ENCODE measurements at places on chromosomes 4 and X.

DNA sequence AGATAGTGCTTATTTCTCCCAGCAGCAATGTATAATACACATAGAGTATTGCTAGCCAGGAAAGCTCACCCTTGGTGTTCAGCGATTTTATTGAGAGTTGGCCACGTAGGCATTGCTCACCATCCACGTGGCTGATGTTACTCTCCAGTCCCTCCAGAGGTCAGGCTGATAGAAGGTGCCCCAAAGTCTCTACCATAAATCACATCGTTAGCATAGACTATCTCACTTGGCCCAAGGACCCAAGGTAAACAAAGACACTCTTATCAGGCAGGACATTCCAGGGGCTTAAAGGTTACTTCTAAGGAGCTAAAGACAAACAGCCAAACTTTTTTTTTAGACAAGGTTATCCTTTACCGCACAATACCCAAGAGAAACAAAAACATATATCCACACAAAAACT lies 30.3 kb upstream of the RGN start:
- DNase-seq, result no peak

- no peak for DNase-seq
Observed at GRCh38 chr4:100894339-100894870, 376.6 kb upstream of the EMCN start.

DNA sequence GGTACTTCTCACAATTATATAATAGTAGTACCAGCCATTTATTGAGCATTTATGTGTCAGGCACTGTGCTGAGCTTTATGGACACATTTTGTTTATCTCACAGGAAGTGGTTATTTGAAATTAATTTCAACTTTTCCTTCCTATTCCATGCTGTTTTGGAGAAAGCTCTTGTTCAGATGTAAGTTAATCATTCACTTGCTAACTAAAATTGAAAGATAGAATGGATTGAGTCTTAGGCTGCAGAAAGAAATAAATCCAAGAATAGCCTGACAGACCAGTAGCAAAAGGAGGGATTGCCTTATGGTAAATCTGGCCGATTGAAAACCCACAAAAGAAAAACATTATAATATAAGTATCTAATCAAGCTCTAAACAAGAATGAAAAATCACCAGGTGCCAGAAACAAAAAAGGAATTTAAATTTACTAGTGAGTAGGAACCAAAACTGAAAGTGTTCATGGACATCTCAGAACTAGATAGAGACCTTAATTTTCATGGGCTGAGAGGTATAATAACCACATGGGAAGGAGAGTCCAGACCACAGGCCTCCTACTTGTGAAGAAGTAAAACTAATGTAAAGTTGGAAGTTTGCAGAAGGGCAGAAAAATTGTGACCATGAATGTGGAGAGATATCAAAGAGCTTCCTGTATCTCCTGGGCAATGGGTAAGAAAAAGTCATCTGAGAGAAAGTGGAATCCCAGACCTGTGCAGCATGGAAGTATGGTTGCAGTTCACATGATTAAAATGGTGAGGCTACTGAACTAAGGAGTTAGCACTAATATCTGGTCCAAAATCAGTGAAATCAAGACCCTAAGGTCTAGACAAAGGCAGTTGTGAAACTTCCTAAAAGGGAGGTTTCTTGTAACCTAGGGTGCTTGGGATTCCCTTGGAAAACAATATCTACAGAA lies 38.0 kb downstream of the RADX start:
- no peak for DNase-seq

GRCh38 chr4:73460913-73461522 lies 20.5 kb upstream of the AFM start:
- no peak for DNase-seq

DNA sequence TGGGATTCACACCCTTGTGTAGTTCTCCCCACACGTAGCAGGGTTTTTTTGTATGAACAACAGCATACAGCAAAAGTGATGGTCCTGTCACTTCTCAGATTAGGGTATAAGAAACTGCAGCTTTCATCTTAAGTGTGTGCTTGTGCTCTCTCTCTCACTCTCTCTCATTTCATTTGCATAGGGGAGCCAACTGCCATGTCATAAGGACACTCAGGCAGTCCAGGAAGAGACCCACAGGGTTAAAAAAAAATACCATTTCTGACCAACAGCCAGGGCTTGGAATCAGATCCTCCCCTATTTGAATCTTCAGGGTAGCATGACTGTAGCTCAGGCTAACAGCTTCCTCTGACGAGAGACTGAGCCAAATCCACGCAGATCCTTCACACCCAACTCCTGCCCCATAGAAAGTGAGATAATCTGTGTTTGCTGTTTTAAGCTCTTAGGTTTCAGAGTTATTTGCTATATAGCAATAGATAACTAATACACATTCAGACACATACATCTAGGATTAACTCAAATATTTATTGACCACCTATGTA lies 331.2 kb downstream of the PAPSS1 start:
- DNase-seq, result no peak

- DNase-seq, result no peak
Observed at GRCh38 chr4:149031399-149031798, 589.2 kb upstream of the NR3C2 start.

GRCh38 chr4:151438154-151438553 lies 29.2 kb downstream of the FHIP1A start:
- no peak for DNase-seq

DNA sequence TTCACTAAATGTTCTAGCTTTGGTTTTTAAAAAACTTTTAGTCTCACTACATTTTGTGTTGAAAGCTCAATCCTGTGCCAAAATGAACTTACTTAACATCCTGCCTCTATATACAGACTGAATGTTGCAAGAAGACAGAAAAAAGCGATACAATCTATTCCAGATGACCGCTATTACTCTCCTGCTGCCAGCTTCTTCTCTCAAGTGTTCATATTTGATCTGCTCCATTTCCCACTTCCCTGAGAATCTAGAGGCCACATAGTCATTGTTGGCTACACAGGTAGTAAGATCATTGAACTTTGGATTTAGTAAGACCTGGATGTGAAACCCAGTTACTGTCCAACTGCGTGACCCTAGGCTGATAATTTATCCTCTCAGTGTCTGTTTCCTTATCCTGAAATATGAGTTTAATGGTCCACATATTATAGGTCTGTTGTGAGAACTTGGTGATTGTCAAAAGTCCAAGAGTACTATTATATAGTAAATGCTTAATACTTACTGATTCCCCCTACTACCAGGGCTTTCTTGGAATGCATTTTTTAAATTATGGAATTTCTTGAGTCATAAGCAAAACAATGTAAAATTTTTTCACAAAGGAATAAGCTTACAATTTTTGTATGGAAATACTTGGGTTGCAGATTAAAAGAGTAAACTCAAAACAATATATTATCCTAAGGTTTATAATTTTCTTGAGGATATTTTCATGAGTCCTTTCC lies 976.8 kb upstream of the ADGRL3 start:
- no peak for DNase-seq

GRCh38 chr4:117796677-117797076 lies 237.6 kb upstream of the NDST3 start:
- no peak for DNase-seq

DNA sequence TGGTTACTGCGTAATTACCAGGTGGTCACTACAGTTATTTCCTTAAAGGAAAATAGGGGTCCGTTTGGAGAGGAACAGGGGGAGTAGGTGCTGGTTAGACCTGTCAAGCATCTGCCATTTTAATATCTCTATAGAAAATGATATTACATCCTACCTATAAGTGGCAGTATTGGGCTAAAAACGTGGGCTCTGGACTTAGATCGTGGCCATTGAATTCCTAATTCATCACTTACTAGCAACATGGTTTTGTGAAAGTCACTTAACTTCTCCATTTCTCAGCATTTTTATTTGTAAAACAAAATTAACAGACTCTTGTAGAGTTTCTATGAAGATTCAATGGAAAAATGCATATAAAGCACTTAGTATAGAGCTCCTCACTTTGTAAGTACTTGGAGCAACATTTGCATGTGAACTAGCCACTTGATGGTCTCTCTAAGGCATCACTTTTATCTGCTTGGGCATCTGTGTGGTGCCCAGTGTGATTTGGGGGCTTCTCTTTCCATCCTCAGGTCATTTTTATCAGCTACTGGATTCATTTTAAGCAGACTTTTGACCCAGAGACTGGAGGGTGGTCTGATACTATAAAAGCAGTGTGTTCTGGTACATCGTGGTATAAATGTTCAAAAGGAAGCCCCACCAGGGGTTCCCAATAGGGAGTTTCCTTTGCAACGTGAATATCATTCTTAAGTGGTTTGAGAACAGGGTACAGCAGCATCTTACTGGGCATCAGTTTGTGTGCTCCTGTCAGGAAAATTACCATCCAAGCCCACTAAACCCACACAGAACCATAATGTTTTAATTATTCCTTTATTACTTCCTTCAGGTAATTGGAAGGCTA lies 42.7 kb upstream of the RASSF6 start:
- no peak for DNase-seq

DNA sequence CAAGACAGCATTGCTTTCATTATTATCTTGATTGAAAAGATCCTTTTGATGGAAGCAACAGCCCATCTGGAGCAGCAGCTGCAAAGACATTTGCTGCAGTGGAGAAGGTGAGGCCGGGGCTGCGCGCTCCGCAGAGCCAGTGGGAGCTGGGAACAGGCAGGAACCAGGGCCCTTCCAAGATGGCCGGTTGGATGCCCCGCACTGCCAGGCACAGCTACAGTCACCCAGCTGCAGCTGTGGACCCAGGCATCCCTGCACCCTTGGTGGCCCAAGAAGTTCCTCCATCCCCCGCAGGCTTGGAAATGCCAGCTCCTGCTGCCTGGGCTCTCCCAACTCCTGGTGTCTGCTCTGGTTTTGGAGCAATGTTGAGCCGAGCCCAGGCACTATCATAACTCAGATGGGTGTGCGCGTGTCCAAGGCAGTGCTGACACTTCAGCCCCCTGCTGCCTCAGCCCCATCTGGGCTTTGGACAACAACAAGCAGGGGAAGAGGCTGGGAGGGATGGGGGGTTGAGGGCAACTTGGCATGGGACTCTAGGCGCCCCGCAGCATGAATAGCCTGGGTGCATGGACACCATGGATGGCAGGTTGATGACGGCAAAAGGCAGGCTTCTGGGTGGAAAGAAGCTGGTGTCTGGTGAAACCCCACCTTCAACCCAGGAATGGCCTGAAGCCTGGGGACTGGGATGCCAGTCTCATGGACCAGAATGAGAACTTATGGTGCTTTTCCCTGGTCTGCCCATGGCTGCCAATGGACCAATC lies 371.8 kb downstream of the FSTL5 start:
- no peak for DNase-seq

DNA sequence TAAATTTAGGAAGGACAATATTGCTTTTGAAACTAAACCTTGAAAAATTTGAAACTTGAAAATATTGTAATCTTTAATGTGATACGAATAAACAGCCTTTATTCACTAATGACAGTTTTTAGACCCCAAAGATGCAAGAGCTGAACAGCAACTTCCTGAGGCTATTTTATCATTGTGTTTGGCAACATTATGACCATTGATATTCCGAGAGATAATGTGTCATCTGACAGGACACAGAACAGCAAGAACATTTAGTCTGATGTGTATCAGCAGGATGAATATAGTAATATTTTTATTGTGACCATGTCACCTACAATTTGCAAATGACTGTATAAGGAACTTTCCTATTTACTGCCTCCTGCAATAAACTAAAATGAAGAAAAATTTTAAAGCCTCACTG lies 316.0 kb downstream of the ADAM29 start:
- DNase-seq, result no peak

DNA sequence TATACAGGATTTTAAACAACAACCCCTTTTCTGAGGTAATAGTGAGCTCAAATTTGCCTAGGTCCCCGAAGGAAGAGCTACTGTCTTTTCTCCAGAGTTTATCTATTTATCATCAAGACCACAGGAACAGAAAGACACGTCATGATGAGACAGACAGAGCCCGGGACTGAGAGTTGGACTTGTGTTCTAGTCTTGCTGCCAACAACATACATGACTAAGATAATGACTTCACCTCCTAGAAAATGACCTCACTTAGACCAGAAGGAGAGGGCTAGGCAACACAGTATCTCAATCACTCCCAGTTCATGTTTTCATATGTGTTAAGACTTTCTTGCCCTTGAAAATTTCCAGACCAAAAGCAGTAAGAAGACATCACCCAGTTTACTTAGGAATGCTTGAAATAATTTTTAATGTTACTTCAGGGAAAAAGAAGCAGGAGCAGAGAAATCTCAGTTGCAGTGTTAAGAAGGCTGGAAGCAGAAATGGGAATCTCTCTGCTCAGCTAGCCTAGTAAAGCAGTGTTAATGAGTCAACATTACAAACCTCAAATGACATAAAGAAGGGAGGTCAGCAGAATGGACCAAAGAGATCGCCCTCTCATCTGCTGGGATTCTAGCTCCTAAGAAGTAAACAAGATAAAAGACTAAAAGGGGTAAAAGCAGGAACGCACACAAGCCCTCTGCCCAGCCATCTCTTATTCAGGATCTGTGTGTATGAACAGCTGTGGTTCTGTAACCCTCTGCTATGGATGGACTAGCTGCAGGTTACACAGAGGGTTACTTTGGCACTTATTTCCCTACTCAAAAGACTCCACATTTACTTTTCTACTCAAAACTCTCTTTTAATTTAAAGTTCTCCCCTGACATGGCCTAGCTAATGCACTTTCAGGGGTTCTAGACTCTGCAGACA lies 24.8 kb downstream of the PDGFC start:
- no peak for DNase-seq

DNA sequence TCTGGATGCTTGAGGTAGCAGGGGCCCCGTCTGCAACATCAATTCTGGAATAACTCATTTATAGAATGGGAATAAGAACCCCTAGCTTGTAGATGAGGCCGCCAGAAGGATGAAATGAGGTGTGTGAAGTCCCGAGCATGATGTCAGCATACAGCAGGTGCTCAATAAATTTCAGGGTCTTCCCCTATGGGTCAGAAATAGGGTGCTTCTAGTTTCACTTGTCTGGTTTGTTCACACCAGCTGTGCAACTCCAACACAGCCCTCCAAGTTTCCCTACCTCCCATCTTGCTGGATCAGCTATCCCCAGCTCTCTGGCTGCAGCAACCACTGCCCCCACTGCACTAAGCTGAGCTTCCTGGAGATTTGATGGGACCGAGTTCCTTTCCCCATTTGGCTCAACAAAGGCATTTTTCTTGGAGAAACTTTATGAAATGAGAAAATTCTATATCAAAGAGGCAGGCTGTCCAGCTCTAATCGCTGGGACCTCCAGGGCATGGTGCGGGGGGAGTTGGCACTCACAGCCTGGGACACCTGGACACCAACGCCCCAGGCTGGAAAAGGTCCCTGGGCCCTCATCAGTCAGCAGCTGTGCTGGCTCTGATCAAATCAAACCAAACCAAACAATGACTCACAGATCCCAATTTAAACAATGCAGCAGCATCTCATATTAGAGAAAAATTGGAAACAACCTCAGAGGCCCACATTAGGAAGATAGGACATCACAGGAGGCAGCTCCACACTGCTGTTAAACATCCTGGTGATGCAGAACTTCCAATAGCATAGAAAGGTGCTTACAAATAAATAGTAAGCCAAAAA lies 13.3 kb downstream of the SLC2A9 start:
- DNase-seq, result no peak

GRCh38 chr4:121551271-121551670 lies 145.5 kb downstream of the ANXA5 start:
- DNase-seq, result no peak

DNA sequence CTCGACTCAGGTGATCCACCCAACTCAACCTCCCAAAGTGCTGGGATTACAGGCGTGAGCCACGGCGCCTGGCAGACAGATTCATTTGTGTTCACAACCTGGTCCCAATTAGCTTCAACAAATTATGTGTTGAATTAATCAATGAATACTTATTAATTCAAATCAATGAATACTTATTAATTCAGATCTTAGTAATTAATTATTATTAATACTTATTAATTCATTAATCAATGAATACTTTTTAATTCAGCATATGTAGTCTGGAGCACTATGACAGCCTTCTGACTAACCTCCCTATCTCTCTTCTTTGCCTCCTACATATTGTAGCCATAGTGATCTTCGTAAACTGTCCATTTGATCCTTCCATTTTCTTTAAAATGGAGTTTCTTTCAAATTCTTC lies 56.7 kb upstream of the RBPJ start:
- DNase-seq, result no peak

All from effector memory CD8-positive, alpha-beta T cell (primary cell).